ENCODE measurements at places on chromosomes 7 and 10. TPM values are rescaled to one million over a fixed set of nuclear protein-coding genes. Genes with fewer than 3 reads are reported as not detected.

DNA sequence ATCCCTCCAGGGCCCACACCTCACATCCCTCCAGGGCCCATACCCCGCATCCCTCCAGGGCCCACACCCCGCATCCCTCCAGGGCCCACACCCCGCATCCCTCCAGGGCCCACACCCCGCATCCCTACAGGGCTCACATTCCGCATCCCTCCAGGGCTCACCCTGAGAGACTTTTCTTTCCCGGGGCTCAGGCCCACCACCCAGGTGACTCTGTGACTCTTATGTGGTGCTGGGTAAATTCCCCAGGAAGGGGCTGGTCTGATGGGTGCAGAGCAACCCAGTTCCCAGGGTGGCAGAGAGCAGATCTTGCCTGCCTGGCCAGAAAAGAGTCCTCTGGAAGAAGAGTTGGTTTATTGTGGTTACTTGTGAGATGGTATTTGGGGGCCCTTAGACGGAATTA is 290.7 kb downstream of the TCERG1L start:
- no peak overlapping the region for H3K27ac ChIP-seq
- H3K4me3 ChIP-seq: no peak overlapping the region
- no peaks in the 10 kb centered on the region for H3K4me1 ChIP-seq
- DNase-seq: no peak
- no peaks in the 10 kb centered on the region for H3K36me3 ChIP-seq

DNA sequence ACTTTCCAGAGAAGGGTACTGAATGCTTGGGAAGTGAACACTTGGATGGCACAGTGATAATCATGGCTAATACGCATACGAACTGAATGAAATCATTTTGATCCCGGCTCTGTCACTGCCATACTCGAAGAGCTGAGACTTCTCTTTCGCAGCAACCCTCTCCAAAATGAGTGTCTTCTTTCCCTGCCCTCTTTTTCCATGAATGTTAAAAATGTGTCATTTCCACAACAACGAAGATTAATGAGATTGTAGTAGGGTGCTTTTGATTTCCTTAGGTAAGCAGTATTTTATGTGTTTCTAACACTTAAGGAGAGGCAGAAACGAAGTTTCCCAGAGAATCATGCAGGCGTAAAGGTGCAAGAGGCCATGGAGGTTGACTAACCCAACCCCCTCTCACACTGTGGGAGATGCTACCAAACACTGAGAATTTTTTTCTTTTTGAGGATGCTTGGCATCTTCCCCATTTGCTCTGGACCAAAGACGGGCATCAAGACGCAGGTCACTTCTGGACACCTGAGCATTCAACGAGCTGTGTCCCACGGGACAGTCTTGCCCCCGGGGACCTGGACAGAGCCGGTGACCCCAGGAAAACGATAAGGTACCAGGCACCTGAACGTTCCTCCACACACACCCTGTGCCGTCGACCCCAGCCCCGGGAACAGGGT is 823 bp downstream of the COPG2 start:
- H3K36me3 ChIP-seq: no peaks in the 10 kb centered on the region
- H3K4me3 ChIP-seq: peak overlapping the region; percentile 54
- H3K27ac ChIP-seq: peak overlapping the region; percentile 41
- no peaks in the 10 kb centered on the region for H3K27me3 ChIP-seq
- DNase-seq: no peak

DNA sequence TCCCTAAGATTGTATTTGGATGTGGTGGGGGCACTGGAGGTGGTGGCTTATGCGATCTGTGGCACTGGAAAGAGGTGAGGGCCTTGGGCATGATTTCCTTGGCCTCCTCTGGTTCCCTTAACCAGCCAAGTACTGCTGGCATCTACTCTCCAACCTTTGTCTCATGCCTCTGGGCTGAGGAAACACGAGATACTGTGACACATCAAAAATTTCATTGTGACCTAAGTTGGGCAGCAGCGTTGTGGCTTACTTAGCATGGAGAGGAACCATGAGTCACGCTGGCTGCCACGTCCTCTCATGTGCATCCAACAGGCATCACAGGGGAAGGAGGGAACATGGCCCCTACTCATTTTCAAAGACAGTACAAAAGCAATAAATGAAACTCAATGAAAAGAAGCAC is 29.7 kb upstream of the GSDME start:
- no peaks in the 10 kb centered on the region for H3K36me3 ChIP-seq
- H3K27me3 ChIP-seq: no peaks in the 10 kb centered on the region
- H3K27ac ChIP-seq: no peak overlapping the region
- DNase-seq: no peak
- no peaks in the 10 kb centered on the region for H3K4me1 ChIP-seq
- no peak overlapping the region for H3K4me3 ChIP-seq

DNA sequence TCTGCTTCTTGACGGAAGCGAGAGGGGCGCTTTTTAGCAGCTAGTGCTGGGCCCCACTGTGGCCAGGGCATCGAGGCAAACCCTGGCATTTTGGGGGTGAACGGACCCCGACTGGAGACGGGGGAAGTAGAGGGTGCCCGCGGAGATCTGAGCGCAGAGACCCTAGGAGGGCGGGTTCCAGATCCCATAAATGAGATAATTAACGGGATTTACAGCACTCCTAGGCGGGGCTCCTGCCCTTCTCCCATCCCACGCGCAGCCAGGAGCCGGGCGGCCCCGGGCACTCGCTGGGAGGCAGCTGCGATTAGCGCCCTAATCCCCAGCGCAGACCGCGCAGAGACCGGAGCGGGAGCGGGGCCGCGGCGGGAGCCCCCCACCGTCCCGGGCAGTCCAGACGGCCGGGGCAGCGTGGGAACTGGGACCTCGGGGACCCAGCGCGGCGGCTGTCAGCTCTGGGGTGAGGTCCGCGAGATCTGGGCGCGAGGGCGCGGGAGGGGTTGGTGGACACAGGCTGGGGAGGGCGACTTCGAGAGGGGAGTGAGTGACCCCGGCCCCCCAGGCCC is 735 bp downstream of the JCAD start:
- H3K4me3 ChIP-seq: no peak overlapping the region
- H3K27ac ChIP-seq: no peak overlapping the region
- H3K36me3 ChIP-seq: no peaks in the 10 kb centered on the region
- H3K27me3 ChIP-seq: peaks cover 20% of the 10 kb centered on the region
- DNase-seq: no peak

SPDYE17 gene
- total RNA-seq: not detected

DNA sequence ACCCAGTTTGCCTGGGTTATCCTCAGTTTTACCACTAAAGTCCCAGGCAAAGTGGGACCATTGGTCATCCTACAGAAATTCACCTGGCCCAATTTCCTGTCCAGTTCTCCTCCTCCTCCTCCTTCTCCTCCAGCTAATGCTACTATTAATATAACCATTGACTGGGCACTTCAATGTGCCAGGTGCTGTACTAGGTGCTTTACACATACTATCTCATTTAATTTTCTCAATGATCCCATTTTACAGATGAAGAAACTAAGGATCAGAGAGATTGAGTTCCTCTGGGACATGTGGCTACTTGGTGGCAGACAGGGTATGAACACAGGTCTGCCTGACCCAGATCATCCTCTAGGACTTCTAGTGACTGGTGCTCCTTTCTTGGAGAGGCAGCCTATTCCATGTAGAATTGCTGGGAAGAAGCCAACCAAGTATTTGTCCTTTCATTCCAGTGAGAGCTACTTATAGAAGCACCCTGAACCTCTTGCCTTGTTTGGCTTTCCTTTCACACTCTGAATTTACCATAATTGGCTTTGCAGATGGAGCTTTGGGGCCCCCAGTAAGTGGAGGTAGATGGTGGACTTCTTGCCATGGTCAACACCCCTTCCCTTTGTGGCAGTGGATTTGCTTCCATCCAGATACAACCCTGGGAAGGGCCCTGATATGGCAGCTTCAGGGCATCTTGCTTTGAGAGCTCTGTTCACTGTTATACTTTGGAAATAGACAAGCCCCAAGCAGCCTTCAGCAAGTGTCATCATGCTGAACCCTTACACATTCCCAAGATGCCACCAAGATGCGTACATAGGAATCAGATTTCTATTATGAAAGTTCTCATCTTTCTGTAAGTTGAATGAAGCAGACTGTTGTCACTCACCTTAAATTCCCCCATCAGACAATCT is 78.7 kb downstream of the MYOF start:
- no peaks in the 10 kb centered on the region for H3K4me1 ChIP-seq
- DNase-seq: no peak
- no peak overlapping the region for H3K4me3 ChIP-seq
- H3K27ac ChIP-seq: no peak overlapping the region

PLEKHS1 gene
- not detected for total RNA-seq

METTL2B gene
- total RNA-seq: 59.5 TPM

HDAC9 gene
- total RNA-seq: 3.2 TPM

LRRC18 gene
- total RNA-seq: not detected

DNA sequence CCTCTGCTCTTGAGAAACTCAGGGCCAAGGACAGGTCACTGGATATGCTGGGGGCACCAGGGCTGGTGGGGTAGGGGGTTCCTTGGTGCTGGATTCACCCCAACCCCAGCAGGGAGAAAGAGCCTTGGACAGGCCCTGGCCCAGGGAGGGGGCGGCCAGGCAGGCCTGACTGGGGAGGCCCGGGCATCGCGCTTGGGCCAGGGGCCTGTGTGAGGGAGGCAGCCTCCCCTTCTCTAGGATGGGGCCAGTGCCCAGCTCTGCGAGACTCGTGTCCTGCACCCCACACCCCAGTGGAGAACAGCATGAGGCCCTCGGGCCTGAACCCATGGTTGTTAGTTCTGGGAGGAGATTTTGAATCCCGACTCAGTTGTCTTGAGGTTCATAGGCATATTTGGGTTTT is 217.1 kb downstream of the ZNF248 start:
- no peaks in the 10 kb centered on the region for H3K4me1 ChIP-seq
- H3K36me3 ChIP-seq: no peaks in the 10 kb centered on the region
- no peaks in the 10 kb centered on the region for H3K27me3 ChIP-seq
- H3K27ac ChIP-seq: no peak overlapping the region
- no peak for DNase-seq

DNA sequence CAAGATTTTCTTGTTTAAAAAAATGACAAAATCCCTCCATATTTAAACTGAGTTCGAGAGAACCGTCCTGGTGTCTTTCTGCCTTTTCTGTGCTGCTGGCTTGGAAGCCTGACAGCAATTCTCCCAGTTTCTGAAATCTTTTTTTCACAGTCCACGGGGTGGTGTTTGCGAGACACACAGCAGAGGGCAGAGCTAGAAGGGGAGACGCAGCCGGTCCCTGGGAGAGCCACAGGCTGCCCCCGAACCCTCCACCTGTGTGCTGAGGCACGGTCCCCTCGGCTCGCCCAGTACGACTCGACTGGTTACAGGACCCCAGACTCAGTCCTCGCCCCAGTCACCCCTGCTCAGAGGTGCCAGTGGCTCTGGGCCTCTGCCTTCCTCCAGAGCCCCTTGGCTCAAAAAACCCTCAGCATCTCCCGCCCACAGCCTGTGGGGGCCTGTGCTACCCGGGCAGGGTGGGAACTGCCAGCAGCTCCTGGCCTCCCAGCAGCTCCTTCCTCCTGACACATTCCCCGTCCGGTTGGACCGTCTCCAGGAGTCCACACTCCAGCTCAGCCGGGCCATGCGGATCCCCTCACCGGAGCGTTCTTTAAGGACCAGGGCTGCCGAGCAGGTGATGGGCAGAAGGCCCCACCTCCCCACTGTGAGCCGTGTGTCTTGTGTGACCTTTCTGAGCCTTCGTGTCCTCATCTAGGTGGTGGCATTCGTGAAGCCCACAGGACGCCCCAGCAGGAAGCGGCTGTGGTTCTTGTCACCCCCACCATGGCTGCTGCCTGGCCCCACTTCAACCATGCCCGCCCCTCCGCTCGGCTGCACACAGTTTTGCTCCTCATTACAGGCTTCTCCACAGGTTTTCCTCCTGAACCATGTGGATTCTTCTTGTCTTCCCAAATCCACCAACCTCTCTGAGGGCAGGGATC is 52.3 kb upstream of the EN2 start:
- H3K36me3 ChIP-seq: no peaks in the 10 kb centered on the region
- DNase-seq: no peak
- H3K27ac ChIP-seq: no peak overlapping the region
- no peaks in the 10 kb centered on the region for H3K4me1 ChIP-seq

DNA sequence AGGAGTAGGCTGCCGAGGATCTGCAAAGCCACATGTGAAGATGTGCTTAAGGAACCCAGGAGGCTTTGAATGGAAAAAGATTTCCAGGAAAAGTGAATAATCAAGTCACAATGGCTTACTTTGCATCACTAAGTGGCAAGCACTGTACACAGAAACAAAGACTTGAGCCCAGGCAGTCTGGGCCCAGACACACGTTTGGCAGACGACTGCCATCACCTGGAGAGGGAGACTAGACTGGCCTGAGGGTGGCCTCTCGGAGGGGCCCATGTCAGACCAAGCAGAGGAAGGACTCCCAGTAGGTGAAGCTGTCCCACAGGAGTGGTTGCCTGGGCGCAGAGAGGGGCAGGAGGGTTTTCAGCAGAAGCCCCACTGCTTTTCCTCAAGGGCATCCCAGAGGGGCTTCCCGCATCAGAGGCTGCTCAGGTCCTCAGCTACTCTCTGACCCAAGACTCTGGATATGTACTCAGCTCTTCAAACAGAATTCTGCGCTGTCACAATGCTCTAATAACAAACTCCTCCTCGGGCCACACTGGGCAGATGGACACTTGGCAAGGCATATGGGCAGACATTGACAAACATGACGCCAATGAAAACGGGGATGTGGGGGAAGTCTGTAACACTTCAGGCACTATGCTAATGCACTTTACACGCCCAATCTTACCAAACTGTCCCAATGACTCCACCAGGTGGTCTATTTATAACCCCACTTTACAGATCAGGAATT is 27.9 kb upstream of the FRAT2 start:
- H3K27me3 ChIP-seq: no peaks in the 10 kb centered on the region
- H3K27ac ChIP-seq: no peak overlapping the region
- DNase-seq: no peak
- no peaks in the 10 kb centered on the region for H3K4me1 ChIP-seq

DNA sequence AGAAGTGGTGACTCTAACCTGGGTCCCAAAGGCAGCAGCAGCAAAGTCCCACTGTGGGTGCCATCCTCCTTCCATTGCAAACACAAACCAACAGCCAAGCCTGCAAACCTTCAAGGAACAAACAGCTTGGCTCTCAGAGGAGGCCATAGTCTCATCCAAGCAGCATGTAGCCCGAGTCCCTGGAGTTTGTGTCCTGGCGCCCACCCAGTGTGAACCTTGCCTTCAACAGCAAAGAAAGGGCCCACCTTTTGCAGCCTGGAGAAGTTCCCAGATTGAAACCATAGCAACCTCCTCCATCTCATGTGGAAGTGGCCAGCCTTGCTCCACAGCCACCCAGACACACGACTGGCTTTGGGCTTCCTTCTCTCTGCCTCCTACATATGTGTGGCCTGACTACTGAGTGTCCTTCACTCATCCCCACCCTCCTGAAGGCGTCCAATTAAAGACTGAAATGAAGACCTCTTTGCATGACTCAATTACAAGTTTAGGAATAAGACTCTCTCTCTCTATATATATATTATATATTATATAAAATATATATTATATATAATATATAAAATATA is 106.1 kb downstream of the C10orf90 start:
- no peaks in the 10 kb centered on the region for H3K36me3 ChIP-seq
- H3K27ac ChIP-seq: no peak overlapping the region
- no peak overlapping the region for H3K4me3 ChIP-seq

- no peaks in the 10 kb centered on the region for H3K4me1 ChIP-seq
- H3K36me3 ChIP-seq: no peaks in the 10 kb centered on the region
- H3K4me3 ChIP-seq: no peak overlapping the region
These were observed 5.8 kb upstream of the FAM3C start for GRCh38 chr7:121401896-121402295.

CYP26A1 gene
- total RNA-seq: not detected
